ENCODE measurements at places on chromosomes 12 and 14.

DNA sequence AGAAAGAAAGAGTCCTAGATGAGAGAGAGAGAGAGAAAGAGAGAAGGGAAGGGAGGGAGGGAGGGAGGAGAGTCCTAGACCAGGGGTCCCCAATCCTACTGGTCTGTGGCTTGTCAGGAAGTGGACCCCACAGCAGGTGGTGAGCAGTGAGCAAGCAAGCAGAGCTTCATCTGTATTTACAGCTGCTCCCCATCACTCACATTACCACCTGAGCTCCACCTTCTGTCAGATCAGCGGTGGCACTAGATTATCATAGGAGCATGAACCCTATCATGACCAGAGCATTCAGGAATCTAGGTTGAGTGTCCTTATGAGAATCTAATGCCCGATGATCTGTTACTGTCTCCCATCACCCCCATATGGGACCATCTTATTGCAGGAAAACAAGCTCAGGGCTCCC is 39.2 kb upstream of the AMN1 start:
- DNase-seq, result no peak

GRCh38 chr14:71311061-71311460 is 403.8 kb downstream of the PCNX1 start:
- no peak for DNase-seq

- DNase-seq, result no peak
These were observed 615.1 kb downstream of the TMEM121 start for GRCh38 chr14:106141242-106142220.

DNA sequence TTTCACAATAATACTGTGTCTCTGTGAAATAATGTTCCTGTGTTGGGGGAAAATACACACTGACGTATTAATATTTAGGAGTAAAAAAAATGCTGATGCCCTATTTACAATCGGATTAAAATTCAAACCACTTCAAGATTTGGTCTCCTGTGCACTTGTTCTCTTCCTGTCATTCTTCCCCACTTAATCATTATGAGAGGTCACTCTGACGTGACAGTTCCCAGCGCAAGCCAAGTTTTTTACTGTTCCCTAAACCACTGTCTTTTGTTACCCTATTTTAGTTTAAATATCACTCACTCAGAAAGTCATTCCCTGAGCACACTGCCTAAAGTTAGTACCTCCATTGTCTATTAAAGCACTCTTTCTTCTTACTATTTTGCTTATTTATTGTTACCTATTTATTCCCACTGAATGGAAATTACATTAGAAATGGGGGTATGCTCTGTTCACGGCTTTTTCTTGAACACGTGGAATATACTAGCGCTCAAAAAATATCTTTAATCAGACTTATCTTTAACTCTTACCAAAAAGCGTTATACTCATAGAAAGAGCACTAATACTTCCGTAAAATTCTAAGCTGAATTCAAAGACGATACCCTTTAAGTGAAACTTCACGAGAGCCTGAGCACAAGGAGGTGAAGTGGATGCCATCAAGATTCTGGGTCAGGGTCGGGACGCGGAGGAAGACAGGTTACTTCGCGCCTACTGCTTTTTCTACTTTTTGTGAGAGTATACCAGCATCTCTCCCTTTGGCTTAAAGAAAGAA is 670 bp upstream of the PSMA3 start:
- DNase-seq, result peak; percentile 22

- DNase-seq, result peak; percentile 52
These were observed 4.4 kb upstream of the C1RL start for GRCh38 chr12:7113389-7113871.

GRCh38 chr12:120844297-120844696 is 59.9 kb downstream of the SPPL3 start:
- DNase-seq, result no peak

DNA sequence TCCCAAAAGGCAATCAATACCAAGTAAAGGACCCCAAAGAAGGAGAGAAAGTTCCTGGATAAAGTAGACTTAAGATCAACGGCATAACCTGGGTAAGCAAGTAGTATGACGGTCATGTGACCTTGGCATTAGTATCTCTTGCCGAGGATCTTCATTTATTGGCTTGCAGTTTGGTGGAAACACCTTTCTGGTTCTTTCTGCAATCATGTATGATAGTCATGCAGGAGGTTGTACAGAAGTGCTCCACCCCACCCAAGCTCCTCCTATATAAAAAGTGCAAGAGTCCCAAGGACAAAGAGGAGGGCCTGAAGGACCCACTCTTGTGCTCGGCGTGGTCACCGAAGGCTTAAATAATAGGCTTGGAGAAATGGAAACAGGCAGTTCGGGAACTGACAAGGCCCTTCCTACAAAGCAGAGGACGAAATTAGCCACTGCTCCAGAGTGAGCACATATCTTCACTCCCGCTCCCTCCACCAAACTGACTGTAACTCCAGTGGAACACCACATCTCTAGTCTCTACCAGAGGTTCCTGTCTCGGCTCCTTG is 750 bp downstream of the CS start:
- no peak for DNase-seq

GRCh38 chr12:753611-754472 is 1.5 kb downstream of the WNK1 start:
- DNase-seq, result peak; percentile 23

DNA sequence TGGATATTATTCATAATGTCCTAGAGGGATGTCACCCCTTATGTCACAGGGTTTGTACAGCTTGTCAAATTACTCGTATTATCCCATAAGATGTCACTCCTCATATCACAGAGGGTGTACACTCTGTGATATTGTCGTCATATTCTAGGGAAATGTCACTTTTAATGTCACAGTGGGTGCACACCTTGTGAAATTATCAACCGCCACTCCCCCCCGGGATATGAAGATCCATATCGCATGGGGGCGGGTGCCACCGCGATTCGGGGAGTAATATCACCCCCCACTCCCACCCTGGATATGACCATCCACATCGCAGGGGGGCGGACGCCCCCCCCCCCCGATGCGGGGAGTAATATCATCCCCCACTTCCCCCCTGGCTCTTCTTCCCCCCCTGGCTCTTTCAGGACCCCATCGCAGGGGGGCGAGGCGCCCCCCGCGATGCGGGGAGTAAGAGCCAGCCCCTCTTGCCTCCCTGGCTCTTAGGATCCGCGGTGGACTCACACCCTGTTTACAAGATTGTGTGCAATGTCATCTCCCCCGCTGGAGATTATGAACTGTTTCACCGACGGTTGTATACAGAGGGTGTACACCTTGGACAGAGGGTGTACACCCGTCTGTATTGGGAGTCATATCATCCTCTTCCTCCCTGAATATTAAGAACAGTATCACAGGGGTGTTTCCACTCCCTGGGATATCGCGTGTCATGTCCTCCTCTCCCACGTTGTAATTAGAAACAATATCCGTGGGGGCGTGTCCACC is 92.8 kb downstream of the FRMD6 start:
- DNase-seq, result no peak

GRCh38 chr14:61751475-61751989 is 10.7 kb upstream of the SNAPC1 start:
- no peak for DNase-seq

DNA sequence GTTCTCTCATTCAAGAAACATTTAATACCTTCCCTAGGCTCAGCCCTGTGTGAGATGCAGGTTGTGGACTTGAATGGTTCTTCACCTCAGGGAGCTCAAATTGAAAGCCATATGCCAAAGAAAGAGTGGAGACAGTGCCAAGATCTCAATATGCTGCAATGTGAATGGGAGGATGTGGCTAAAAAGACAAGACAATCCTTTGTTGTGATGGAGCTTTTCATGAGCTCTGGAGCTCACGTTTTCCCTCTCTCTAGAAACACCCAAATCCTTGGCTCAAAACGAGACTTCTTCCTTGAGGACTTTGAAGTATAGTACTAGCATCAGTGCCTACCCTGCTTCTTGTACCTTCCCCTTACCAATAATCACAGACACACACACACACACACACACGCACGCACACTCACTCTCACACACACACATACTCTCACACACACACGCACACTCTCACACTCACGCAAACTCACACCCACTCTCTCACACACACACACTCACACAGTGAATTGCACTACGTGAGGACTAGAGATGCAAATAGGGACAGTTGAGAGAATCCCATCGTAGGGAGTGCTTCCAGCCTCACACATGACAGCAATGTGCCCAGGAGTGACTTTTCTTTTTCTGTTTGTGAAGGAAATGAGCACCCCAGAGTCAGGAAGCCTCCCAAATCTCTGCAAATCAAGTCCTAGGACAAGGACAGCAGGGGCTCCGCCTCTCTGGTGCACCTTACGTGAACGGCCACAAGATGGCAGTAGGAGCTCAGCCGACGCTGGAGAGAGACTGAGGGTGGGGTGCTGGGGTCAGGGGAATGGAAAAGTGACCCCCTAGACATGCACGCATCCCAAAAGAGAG is 231.4 kb downstream of the PCNX1 start:
- peak; percentile 60 for DNase-seq

DNA sequence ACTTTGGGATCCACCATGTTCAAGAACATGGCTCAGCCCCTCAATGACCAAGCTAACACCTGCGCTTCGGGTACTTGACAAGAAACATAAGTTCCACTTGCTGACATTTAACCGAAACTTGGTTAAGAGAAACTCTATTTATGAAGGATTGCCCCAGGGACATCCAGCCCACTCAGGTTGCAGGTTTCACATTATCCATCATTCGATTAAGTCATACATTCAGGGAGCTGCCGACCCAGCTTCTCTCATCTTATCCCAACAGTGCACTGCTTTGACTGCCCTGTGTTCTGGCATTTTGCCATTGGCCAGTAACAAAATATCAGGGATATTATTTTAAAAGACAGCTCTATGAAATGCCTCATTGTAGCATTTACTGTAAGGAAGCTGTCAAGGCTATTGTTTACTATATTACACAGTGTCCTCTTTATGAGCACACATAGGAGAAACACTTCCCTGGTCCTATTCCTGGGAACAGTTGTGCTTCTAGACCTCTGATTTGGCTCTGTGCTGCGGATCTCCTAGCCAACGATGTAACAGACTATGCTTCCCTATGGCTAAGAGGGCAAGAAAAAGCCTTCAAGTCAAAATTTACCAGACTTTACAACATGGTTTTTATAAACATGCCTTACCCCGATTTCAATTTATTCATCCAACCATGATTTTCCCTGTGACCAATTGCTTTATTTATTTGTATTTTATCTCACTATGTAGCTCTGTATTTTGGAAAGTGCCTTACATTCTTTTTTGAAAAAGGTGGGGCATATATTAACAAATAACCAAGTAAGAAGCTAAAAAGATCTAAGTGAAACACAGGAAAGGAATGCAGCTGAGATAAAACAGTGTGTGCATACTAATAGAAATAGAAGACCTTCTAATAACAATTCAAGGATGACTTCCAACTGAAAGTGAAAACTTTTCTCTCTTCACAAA is 109.3 kb downstream of the ITPR2 start:
- DNase-seq, result peak; percentile 55

Measured in fibroblast of skin of scalp (primary cell).